Activated T-cell treated with anti-CD3 and anti-CD28 coated beads, Interleukin-2, amount 50 U/mL, for 72 hours (primary cell): ENCODE measurements at places on chromosomes 4 and X. TPM values are rescaled to one million over a fixed set of nuclear protein-coding genes. Genes with fewer than 3 reads are reported as not detected.

Gene PLP1
- not detected for total RNA-seq

Gene GLUD2
- 0.26 TPM for total RNA-seq

Gene ARMCX4
- 7.7 TPM for total RNA-seq

Gene MAGEA9B
- total RNA-seq = not detected

Gene GAGE12F
- not detected for total RNA-seq

Gene CYTL1
- not detected for total RNA-seq

Gene CLNK
- 0.55 TPM for total RNA-seq

Gene PRMT9
- total RNA-seq = 8.9 TPM

Gene SLC49A3
- 0.29 TPM for total RNA-seq

Gene ETDB
- total RNA-seq = not detected

Gene IBSP
- total RNA-seq = not detected

Gene TMPRSS11B
- total RNA-seq = not detected

Gene SATL1
- total RNA-seq = not detected

Gene SETD7
- total RNA-seq = 20.8 TPM

Gene EFHC2
- total RNA-seq = 0.79 TPM

Gene ATOH1
- total RNA-seq = not detected

Gene NSG1
- total RNA-seq = 1.0 TPM

Gene SEPTIN6
- total RNA-seq = 275 TPM

Gene PNMA5
- total RNA-seq = not detected

Gene UBE2K
- total RNA-seq = 79.2 TPM

Gene CYBB
- 0.39 TPM for total RNA-seq

Gene PRRG1
- total RNA-seq = not detected

Gene BST1
- total RNA-seq = 0.65 TPM

Gene MAGEA12
- not detected for total RNA-seq
